Foreskin keratinocyte (primary cell): ENCODE measurements at places on chromosomes 5 and 9.

DNA sequence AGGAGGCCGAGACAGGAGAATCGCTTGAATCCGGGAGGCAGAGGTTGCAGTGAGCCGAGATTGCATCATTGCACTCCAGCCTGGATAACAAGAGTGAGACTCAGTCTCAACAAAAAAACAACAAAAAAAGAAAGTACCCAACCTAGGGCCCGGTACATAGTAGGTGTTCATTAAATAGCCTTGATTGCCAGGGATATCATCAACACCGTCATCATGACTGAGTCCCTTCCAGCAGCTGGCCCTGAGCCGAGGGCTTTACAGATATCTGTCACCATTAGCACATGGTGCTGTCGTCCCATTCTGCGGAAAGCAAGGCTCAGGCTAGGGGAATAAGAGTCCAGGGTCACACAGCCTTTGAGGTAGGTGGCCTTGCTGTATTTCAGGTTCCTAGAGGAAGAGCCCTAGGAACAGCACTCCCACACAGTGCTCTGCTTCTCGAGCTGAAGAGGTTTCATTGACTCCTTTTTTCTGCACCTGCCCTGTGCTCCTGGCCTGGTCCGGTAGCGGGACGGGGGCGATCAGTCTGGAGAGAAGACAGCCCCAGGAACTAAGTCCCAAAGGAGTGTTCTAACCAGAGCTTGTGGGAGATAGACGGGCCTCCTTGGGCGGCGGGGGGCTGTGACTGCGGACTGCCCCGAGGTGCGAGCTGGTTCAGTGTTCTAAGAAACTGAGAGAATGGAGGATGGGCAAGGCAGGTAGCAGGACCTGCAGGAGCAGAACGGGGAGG is 48.2 kb downstream of the CXXC5 start:
- DNase-seq = no peak

DNA sequence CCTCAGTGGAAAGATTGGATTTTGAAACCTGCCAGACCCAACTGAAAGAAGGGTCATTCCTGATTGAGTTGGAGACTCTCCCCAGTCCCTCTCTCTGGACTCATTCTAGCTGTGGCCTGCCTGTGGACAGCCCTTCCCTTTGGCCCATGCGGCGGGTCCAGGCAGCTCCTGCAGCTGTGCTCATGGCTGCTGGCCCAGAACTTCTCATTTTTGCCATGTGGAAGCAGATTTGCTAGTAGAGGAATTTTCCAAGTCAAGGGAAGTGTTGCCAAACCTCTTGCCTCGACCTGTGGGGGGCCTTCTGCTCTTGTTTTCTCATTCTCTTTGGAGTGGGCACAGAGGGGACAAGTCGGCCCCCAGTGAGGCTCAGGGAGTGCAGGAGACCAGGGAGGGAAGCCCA is 89.2 kb downstream of the ANKRD33B start:
- DNase-seq = no peak

DNA sequence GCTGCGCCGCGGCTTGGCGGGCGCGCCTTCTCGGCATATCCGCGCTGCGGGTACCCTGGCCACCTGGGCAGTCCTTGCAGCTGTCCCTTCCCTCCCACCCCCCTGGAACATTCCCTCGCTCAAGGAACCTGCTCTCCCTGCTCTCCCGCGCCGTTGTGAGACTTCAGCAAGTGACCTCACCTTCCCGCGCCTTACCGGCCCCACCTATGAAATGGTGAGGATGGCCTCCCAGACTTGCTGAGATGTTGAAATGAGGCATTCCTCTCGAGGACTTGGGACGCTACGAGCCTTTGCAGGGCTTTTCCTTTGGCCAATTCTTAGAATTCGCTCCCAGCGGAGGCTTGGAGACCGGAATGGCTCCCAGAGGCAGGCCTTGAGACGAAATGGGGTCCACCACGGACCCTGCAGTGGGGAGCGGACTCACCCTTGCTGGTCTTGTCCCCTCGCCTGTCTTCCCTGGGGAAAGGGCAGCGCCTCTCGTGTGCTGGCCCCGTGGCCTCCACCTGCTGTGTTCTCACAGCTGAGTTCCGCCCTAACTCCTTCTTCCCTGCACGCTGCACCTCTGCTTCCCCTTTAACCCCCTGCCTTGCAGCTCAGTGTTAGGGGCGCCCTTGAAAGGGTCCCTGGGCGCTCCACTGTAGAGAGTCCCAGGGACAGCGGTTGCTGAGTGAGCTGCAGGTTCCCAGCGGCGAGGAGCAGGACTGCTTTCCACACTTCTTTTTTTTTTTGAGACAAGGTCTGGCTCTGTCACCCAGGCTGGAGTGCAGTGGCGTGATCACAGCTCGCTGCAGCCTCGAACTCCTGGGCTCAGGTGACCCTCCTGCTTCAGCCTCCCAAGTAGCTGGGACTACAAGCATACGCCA is 907 bp downstream of the HMCN2 start:
- no peak for DNase-seq

GRCh38 chr5:36153726-36154125 is 1.8 kb downstream of the SKP2 start:
- DNase-seq = no peak

DNA sequence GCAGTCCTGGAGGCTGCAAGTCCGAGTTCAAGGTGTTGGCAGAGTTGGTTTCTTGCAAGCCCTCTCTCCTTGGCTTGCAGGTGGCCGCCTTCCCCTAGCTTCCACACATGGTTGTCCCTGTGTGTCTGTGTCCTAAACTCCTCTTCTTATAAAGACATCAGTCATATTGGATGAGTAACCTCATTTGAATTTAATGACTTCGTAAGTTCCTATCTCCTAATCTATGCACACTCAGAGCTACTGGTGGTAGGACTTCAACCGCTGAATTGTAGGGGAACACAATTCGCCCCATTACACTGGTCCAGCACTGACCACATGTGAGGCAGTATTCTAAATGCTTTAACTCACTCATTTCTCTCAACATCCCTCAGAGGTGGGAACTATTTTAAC is 25.9 kb upstream of the ADAMTS2 start:
- no peak for DNase-seq

DNA sequence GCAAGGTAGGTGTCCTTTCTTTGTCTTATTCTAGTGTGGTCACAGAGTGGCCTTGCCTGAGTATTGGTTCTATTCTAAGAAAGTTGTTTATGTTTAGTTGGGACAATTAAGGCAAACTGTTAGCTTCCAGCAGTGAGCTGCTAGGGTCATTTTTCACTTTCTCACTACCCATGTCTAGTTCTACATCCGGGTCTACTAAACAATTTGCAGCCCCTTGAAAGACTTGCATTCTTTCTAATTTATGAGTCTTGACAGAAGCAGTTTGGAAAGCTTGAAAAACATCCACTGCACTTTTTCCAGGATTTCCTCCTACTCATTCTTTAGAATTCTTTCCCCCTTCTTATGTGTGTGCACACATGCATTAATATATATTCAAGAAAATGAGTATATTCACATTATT is 892.2 kb upstream of the ACO1 start:
- no peak for DNase-seq

DNA sequence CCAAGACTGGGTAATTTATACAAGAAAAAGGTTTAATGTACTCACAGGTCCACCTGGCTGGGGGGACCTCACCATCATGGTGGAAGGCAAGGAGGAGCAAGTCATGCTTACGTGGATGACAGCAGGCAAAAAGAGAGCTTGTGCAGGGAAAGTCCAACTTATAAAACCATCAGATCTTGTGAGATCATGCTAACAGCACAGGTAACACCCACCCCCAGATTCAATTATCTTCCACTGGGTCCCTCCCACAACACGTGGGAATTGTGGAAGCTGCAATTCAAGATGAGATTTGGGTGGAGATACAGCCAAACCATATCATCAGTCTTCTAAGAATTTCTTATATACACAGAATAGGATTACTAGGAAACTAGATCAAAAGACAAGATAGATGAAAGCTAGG is 555.6 kb downstream of the PRR16 start:
- no peak for DNase-seq

GRCh38 chr5:32193591-32193990 is 19.5 kb upstream of the GOLPH3 start:
- DNase-seq = no peak

GRCh38 chr5:135560858-135561257 is 17.9 kb downstream of the CXCL14 start:
- DNase-seq = no peak

- no peak for DNase-seq
These were observed 29.0 kb downstream of the PSAT1 start for GRCh38 chr9:78325846-78326360.

- no peak for DNase-seq
These were observed 17.4 kb downstream of the LMNB1 start for GRCh38 chr5:126794157-126794828.

- DNase-seq = peak; percentile 67
These were observed 2.0 kb downstream of the GNG10 start for GRCh38 chr9:111663301-111663823.

DNA sequence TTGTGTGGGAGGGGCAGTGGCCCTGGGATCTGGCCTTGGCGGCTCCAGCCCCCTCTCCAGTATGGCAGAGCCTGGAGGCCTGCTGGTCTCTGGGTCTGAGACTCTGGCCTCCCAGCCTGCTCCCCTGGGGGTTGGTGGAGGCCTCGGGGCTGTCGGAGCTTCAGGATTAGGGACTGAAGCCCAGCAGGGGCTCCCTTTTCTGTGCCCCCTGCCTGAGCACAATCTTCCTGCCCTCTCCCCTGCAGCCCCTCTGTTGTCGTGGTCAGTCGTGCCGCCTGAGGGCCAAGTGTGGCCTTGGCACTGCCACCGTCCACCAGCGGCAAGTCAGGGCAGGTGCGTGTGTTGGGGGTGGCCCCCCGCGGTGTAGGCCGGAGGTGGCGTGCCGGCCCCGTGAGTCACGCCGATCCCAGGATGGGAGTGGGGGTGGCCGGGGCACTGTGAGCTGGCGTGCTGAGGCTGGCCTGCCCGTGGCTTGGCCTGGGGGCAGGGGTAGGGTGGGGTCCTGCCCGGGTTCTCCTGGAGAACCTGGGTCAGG is 53.6 kb downstream of the RXRA start:
- DNase-seq = peak; percentile 63
